Dermis blood vessel endothelial cell (primary cell): ENCODE measurements at places on chromosomes 12 and 14. TPM values are rescaled to one million over a fixed set of nuclear protein-coding genes. Genes with fewer than 3 reads are reported as not detected.

The FGF6 gene
- total RNA-seq = not detected in 2 replicates

GRCh38 chr12:85072826-85073225, 36.7 kb downstream of the LRRIQ1 start:
- no peak for DNase-seq

The COCH gene
- total RNA-seq = 1.2 and 1.9 TPM in 2 replicates

- DNase-seq = no peak
Observed at GRCh38 chr12:130813436-130813835, 25.6 kb downstream of the STX2 start.

- DNase-seq = no peak
Observed at GRCh38 chr12:27055966-27056365, 26.4 kb downstream of the C12orf71 start.

GRCh38 chr12:94198872-94199271, 50.5 kb downstream of the PLXNC1 start:
- DNase-seq = no peak

The STYK1 gene
- total RNA-seq = 4.6 and 7.9 TPM in 2 replicates

The TSHR gene
- not detected in 2 replicates for total RNA-seq

DNA sequence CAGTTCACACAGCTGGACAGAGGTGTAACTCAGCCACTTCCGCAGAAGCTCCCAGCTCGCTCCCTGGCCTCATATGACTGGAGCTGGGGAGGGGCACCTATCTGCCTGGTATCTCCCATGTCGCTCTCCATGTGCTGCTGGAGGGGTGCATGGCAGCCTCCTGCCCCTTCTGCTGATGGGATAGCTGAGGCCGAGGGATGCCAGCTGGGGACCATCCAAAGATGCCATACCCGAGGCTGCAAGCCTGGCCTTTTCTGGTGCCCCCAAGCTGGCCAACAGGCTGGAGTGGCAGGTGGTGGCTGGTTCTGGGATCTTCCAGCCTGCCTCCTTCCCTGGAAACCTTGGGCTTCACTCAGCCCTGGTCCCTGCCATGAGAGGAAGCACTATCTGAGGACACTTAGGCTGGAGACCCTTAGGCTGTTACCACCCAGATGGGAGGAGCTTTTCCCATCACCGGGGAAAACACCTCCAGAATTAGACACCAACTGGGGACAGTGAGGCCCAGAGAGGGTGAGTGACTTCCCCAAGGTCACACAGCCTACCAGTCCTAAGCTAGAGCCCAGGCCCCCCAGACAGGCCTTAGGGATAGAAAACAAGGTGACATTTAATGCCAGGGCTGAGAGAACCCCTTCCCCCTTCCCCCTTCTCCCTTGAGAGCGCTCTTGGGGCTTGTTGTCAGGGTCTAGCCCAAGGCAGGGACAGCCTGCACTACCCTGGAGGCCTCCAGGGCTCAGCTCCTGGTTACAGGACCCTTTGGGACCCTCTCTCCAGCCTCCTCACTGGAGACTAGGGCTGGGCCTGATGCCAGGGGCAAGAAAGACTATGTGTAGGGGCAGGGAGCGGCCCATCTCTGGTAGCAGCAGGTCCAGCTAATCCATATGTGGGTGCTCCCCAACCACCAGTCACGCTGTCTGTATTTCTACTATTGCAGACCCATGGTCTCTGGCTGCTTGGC, 7.1 kb downstream of the DTX1 start:
- no peak for DNase-seq

The ANO2 gene
- total RNA-seq = 41.2 and 82.9 TPM in 2 replicates

The ANKRD33 gene
- 0.19 TPM in 1 of 2 replicates, not detected in the other for total RNA-seq

- DNase-seq = no peak
Observed at GRCh38 chr12:53572134-53572758, 53.9 kb downstream of the ATF7 start.

The CYP27B1 gene
- 0.17 and 0.47 TPM in 2 replicates for total RNA-seq

- peak; percentile 42 for DNase-seq
Observed at GRCh38 chr14:72291908-72292688, 359.9 kb downstream of the RGS6 start.

The LRRC10 gene
- total RNA-seq = not detected in 2 replicates

The C12orf60 gene
- 1.7 and 2.0 TPM in 2 replicates for total RNA-seq

DNA sequence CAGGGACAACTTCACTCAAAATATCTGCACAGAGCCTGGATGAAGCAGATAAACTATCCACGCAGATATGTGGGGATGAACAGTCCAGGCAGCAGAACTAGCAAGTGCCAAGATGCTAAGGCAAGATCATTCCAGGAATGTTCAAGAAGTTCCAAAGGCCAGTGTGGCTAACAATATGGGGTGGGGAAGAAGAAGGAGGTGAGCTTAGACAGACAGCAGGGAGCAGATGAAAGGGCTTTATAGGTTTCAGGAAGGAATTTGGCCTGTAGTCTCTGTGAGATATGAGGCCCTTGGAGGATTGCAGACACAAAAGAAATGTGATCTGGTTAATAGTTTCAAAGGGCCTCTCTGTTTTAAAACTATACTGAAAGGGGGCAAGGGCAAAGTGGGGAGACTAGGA, 63.5 kb upstream of the PPM1H start:
- no peak for DNase-seq

DNA sequence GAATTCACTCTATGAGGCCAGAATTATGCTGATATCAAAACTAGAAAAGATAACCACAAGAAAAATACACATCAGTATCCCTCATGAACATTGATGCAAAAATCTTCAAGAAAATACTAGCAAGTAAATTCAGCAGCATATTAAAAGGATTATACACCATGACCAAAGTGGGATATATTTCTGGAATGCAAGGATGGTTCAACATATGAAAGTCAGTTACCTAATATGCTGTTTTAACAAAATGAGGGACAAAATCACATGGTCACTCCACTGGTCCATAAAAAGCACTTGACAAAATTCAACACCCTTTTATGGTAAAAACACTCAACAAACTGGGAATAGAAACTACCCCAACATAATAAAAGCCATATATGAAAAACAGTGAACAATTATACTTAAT, 40.3 kb downstream of the TECPR2 start:
- DNase-seq = no peak

The PRKD1 gene
- 15.9 and 16.5 TPM in 2 replicates for total RNA-seq

DNA sequence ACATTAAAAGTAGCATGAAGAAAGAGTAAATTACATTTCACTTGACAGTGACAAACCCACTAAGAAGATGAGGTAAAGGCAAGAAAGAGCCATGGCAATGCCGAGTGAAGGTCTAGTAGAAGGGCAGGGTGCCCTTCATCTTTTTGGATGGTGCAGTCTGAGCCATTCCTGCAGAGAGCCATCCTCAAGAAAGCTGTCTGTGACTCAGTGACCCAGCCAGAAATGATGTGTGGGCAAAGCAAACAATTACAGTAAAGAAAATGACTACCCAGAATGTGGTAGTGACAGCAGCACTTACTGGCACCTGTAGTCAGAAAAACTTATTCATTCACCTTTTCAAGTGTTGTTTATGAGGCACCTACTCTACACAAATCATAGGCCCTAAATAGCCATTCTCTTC, 281.7 kb downstream of the DUSP6 start:
- DNase-seq = no peak

The CFAP73 gene
- total RNA-seq = not detected in 2 replicates

The IFI27 gene
- 75.5 and 375 TPM in 2 replicates for total RNA-seq

The NELL2 gene
- total RNA-seq = 0.51 TPM in 1 of 2 replicates, not detected in the other

DNA sequence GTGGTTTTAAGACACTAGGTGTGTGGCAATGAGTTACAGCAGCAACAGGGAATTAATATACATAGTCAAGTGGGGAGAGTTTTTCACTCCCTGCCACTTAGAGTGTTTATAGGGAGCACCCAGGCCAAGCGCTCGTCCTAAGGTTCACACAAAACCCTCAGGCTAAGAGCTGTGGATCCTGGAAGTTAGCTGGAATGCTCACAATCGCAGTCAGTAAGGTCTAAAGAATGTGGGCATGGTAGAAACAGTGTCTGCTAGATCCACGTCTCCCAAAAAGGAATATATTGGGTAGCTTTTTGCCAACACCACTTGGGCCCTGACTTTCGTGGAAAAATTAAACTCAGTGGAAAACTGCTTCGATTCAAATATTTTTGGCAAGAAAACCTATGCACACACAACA, 36.6 kb downstream of the STAB2 start:
- DNase-seq = no peak

GRCh38 chr14:76428611-76429010, 52.7 kb downstream of the ESRRB start:
- no peak for DNase-seq

DNA sequence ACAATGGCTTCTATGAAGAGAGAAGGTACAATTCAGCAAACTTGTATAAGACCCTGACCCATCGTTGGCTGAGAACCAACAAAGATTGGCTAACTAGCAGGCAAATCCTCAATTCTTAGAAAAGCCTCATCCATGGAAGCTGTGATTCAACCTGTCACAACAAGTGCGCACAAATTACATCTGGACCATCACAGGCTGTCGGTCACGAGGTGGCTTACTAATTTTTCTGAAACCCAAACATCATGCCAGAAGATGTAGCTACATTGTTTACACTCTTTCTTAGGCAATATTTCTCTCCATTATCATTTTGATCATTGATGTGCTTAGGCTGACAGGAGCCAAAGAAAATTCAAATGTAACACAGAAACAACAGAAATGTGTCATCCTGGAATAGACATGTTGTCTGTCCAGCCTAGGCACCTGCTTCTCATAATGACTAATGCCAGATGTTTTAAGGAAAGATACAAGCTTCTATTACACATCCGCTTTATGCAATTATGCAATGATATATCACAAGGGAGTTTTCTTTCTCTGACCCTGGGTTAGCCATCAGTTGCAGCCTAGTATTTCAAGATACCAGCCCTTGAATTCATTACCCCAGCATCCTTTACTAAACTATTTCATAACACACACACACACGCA, 92.9 kb upstream of the DIO2 start:
- no peak for DNase-seq

The A2ML1 gene
- 0.28 TPM in 1 of 2 replicates, not detected in the other for total RNA-seq

The MUCL1 gene
- not detected in 2 replicates for total RNA-seq

The POTEG gene
- not detected in 2 replicates for total RNA-seq

The ABHD12B gene
- not detected in 2 replicates for total RNA-seq

GRCh38 chr12:57099047-57099714, 10.3 kb downstream of the NAB2 start:
- DNase-seq = no peak

The LPCAT3 gene
- total RNA-seq = 8.0 and 15.3 TPM in 2 replicates

DNA sequence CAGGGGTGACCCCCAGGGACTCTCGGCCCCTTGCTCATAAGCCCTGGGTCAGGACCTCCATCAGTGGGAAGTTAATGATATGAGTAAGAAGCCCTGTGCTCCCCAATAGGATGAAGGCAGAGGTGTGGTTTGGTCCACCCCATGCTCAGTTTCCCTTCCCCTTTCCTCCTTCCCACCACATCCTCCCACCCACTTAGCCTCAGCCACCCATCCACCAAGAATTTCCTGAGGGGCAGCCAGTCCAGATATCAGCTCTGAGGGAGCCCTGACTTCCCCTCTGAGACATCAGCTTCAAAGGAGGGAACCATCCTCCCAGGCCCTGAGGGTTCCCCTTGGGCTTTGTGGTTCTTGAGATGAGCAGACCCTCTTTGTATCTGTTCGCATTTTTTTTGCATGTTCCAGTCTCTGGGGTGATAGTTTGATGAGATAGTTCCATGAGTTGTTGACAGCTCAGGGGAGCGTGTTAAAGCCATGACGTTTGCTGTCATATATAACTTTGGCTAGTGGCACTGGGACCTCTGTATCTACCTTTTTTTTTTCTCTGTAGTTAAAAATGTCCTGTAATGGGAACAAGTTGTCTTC, 71.2 kb downstream of the LGMN start:
- DNase-seq = no peak

- DNase-seq = no peak
Observed at GRCh38 chr12:52685406-52685890, 5.2 kb upstream of the KRT1 start.

DNA sequence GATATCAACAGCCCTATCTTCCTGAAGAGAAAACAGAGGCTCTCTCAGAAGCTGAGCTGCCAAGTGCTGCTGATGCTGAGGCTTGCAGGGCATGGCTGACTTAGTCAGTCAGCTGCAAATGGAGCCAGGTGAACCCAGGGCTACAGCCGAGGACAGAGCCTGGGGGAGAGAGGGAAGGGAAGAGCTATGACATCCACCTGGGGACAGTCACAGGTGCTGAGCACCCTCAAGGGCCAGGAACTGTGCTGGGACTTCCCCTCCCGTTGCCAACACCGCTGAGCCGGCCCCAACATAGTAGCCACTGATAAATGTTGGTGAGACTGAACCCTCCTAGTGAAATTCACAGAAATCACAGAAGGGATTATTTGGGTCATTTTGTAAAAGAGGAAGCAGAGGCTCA, 6.7 kb upstream of the CHGA start:
- DNase-seq = no peak

DNA sequence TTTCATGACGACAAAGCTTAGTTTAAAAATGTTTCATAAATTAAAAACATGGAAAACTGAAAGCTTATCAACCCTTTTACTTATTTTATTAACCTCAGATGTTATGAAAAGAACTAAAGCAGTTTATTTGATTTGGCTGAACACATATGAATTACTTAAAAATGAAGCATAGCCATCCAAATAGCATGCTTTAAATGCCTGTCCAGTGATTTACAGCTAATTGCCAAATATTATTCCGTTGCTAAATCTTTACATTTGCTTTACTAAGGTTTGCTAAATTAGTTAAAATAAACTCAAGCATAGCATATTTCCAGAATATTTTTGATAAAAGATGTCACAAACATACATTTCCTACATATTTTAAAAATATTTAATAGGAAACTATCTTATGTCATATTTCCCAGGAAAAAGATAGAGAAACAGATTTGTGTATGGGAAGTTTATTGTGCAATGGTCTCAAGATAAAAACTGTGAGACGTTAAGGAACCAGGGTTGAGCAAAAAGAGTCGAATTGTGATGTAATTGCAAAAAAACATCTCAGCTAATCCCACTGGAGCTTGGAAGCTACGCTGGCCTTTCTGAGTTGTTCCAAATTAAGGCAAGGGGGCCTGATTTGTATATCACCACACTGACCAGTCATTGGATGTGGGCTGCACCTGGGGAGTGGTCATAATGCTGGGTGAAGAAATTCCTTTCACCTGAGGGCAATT, 25.8 kb downstream of the GPR135 start:
- no peak for DNase-seq

- no peak for DNase-seq
Observed at GRCh38 chr12:94304012-94304411, 155.6 kb downstream of the PLXNC1 start.

DNA sequence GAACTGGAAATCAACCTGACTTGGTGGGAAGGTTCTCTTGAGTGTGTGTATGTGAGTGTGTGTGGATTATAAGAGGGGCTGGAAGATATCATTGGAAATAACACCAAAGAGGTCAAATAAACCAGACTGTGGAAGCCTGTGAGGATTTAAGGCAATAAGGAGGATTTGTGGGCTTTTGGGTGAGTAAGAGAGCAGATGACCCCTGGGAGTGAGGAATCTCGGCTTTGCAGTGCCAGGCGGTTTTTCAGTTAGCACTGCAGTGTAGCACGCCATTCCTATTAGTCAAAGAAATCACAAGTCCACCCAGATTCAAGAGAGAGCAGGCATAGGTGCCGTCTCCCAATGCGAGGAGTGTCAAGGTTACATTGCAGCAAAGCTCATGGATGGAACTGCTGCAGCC, 63.3 kb downstream of the CALM1 start:
- DNase-seq = no peak
